Right ventricle myocardium superior (tissue), 1 donor: ENCODE measurements at places on chromosomes 12 and 14.

DNA sequence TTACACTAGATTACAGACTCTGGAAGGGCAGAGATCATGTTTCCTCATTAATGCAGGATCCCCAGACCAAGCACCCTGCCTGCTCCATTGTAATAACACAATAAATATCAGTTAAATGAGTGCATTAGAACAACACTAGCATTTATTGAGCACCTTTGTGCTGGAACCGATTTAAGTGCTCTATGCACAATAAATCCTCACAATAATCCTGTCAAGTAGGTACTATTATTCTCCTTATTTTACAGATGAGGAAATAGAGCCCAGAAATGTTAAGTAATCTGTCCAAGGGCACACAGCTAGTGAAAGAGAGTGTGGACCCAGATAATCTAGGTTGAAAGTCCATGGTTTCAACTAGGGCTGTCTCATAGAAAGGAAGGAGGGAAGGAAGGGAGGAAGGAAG is 69.8 kb downstream of the MAP1LC3B2 start:
- DNase-seq: no peak

DNA sequence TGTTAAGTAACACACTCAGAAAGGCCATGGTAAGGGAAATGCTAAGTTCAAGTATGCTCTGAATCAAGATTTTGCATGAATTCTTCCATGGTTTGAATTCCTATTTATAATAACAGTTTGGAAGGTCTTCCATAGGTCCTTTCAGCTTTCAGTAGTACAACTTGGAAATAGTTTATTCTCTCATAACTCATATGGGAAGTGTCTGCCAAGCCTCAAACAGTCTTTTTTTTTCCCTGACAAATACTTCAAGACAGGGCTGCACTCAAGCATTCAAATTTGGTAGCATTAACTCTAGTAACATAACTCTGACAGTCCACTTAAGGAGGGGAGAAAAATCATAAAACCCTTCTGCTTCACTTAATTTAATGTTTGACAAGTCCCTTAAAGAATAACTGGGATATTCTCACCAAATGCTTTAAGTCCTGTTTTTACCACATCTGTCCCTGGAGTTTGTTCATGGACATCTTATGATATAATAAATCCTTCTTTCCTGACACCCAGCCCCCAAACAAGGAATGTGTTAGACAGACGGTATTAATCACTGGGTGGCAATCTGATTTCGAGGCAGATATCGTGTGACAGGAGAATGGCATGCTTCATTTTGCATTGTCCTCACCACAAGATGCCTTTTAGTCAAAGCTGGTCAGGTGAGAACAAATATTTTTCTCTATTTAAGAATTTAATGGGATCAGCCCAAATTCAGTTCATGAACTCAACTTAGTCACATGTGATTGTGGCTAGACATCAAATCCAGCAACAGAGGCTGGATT is 165.7 kb downstream of the BMP4 start:
- DNase-seq: no peak

DNA sequence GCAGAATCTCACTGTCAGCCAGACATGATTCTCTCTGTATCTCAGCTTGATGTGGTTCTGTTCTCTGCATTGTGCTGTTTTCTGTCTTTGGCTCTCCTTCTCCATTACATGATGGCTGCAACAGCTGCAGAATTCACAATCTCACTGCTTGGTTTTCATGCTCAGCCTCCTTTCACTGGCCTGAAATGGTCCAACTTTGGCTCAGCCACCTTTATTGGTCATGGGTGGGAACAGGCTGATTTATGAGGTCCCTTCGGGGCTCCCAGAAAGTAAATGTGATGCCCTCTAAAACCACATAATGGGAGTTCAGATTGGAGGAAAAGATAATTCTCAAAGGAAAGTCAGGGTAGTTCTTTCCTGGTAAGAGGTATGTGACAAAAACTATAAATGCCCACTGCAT is 597.0 kb downstream of the ETNK1 start:
- DNase-seq: no peak

- no peak for DNase-seq
Measured at GRCh38 chr14:72688990-72689671, 204.8 kb downstream of the DPF3 start.

DNA sequence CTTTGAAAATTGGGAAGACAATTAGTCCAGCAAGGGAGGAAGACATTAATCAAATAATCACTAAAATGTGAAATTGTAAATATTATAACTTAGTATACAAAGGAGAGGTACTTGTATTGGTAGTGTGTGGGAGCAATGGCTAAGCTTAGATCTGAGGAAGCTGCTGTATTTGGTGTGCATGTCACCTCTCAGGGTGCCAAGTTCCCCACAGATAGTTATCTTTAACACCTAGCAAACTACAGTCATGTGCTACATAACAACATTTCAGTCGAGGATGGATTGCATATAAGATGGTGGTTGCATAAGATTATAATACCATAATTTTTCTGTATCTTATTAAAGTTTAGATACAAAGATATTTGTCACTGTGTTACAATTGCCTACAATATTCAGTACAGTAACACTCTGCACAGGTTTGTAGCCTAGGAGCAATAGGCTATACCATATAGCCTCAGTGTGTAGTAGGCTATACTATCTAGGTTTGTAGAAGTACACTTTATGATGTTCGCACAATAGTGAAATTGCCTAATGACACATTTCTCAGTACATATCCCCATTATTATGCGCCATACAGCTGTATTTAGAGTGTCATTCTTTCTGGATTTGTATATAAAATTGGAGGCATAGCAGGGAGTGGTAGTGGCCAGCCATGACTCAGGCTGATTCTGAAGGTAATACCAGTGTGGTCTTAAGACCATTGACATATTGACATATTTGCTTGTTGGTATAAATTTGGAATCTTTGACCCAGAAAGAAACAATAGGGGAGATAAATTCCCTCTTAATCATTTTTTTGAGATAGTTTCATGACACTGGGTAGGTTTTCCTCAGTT is 55.8 kb downstream of the RAD51B start:
- DNase-seq: no peak

DNA sequence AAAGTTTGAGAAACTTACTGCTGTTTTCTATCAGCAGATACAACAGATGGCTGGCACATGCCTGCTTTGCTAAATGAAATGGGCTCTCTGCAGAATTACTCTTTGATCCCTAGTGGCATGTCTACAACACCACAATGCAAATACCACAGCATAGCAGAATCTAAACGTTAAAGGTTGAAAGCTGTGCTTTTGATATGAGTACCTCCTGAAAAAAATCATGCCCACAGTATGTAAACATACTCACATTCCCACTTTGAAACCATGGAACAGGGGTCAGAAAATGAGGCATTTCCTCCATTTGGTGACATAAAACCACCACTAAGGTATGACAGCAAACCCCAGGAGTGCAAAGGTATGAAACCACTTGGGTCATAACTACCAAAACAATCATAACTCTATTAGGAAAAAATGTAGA is 7.5 kb downstream of the WIF1 start:
- DNase-seq: no peak
